ENCODE measurements at places on chromosomes 5 and 9.

DNA sequence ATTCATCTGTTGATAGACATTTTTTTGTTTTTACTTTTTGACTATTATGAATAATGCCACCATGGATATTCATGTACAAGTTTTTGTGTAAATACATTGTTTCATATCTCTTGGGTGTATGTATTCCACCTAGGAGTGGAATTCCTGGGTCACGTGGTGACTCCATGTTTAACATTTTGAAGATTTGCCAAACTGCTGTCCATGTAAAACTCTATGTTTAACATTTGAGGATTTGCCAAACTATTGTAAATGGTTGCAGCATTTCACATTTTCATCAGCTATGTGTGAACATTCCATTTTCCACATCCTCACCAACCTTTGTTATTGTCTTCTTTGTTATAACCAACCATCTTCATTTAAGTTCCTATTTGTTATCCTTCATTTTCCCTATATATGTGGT is 12.2 kb downstream of the TMEFF1 start:
- no peak for DNase-seq

DNA sequence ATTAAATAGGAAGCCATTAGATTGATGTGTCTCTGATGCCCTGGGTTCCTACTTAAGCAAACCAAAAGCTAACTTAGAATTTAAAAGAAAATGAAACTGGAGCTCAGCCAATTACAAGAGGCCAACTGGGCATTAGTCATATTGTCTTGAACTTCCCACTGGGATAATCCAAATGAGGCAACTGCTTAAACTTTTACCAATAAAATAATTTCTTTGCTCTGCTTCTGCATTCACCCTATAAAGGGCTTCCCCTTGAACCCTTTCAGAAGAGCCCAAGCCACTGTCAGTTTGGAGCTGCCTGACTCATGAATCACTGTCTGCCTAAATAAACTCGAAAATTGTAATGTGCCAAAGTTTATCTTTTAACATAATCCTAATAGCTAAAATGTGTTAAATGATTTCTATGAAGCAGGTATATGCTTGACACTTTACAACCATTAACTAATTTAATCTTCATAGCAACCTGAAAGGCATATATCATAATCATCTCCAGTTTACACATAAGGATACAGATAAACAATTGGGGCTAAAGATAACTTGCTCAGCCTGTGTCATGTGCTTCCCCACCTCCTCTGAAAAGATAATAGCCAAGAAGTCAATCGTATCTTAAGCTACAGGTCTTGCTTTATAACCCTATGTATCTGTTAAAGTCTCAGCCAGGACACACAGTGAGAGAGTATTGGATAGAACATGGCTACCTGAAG is 11.5 kb downstream of the GPR150 start:
- no peak for DNase-seq

DNA sequence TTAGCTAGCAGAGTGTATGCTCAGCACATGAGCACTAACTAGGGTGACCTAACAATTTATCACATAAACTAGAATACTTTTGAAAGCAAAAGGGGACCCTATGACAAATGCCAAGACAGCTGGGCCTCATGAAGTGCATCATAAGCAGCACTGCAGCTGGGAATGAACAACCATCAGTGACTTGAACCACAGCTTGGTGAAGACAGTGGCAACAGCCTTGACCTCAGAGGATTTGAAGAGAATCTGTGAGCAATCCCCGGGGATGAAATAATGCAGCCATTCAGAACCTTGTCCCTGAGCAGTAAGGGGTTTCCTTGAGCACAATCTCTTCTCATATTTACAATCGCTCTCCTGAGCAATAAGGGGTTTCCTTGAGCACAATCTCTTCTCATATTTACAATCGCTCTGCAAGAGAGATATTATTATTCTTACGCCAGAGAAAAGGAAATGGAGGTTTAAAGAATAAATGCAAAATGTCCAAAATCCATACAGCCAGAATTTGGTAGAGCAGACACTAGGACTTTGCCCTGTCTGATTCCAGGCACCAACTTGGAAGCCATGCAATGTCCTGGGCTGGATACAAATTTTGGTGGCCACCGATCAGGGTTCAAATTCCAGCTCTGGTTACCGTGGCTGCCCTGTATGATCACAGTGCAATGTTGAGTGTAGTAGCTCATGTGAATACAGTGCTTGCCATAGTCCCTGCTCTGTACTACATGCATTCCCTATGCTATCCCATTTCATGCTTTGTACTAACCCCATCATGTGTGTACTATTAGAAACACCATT is 846 bp upstream of the NSG2 start:
- DNase-seq: no peak

GRCh38 chr5:60267907-60268306 is 374.4 kb upstream of the PDE4D start:
- no peak for DNase-seq

GRCh38 chr9:125440411-125440810 is 178.8 kb downstream of the GAPVD1 start:
- DNase-seq: no peak

- no peak for DNase-seq
Measured at GRCh38 chr9:92769286-92769685, 4.7 kb upstream of the BICD2 start.

GRCh38 chr9:81537964-81538363 is 151.4 kb downstream of the TLE1 start:
- no peak for DNase-seq

DNA sequence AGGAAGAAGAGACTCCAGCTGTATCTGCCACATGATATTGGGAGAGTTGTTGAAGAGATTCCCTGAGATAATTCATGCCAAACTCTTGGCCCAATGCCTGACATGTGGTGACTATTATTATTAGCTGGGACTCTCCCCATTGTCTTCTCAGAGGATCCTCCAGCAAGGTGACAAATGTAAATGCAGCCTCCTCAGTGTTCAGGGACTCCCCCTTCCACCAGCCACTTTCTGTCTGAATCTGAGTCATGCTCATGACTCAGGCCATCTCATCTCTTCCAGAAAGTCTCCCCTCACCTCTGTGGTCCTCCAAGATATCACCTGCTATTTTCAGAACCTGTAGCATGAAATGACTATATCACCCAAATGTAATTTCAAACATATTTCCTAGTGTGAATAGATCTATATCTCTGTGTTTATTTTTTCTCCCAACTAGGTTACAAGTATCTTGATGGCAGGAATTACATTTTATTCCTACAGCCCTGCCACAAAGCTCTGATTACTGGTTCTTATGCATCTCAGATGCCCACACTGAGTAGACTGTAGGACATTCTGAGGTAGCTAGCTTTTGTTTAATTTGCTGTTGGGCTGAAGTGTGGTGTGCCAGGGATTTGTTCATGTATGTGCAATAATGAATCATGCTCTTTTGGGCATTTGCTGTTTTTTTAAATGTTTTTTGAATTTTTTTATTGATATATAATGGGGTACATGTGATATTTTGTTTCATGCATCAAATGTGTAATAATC is 126.6 kb upstream of the IL12B start:
- no peak for DNase-seq

DNA sequence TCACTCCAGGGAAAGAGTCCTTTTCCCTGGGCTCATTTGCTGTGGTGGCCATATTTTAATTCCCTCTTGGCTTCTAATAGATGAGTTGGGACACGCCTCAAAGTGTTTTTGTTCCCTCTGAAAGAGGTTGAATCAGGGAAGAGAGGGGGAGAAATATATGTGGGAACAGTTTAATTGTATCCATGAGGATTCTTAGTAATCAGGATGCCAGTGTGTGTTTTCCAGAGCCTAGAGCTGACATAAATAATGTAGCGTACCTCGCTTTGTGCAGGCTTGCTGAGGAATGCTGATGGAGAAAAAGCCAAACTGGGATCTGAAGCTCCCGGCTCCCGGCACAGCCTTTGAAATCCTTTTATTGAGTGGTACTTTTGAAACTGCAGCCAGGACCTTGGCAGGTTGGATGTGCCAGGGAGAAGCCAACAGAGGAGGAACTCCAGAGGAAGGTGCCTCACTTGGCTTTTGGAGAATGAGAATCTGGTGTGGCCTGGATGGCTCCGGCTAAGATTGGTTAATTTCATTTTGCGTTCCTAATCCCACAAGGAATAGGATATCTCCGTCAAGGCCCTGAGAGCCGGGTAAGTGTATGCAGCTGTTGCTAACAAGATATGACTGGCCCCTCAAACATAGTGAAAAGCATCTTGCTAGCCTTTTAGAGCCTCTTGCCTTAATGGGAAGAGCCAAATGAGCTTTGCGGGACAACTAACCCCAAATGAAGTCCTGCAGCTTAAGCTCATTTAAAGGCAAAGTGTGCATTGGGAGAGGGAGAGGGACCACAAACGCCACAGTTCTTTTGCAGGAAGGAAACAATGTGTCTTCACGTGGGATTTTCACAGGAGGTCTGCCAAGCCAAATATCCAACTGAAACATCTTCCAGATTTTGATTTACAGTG is 471.1 kb upstream of the WWC1 start:
- no peak for DNase-seq

DNA sequence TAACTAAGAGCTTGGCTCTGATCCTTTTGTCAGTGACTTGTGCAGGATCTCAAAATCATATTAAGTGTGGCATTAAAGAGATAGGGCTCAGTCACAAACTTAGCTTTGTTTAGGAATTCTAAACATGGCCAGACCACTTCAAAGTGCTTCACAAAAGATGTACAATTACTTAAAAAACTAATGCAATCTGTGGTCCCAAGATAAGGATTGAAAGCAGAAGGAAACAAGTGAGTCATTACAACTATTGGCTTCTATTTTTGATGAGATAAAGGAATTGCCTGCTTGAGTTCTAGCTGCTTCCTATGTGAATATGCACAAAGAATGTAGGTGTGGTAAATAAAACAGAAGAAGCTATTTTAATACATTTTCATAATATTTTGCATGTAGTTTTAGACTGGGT is 44.9 kb upstream of the SLC12A2 start:
- DNase-seq: no peak

DNA sequence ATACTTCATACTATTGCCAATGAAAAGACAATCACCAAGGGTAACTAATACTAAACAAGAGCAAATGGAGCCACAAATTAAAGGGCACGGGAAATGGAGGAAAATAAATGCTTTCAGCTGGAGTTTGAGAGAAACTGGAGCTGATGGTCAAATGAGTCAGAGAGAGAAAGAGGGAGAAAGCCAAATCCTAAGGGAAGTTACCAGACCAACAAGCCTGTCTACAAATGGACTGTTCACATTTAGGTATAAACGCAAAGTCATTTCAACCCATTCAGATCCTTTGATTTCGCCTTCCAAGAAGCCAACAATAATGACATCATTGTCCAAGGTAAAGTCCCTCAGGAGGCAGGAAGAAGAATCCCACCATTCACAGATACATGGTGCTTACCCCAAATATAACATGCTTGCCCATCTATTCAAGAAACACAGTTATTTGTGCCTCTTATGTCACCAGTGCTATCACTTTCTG is 351.8 kb downstream of the RAB3C start:
- DNase-seq: no peak

DNA sequence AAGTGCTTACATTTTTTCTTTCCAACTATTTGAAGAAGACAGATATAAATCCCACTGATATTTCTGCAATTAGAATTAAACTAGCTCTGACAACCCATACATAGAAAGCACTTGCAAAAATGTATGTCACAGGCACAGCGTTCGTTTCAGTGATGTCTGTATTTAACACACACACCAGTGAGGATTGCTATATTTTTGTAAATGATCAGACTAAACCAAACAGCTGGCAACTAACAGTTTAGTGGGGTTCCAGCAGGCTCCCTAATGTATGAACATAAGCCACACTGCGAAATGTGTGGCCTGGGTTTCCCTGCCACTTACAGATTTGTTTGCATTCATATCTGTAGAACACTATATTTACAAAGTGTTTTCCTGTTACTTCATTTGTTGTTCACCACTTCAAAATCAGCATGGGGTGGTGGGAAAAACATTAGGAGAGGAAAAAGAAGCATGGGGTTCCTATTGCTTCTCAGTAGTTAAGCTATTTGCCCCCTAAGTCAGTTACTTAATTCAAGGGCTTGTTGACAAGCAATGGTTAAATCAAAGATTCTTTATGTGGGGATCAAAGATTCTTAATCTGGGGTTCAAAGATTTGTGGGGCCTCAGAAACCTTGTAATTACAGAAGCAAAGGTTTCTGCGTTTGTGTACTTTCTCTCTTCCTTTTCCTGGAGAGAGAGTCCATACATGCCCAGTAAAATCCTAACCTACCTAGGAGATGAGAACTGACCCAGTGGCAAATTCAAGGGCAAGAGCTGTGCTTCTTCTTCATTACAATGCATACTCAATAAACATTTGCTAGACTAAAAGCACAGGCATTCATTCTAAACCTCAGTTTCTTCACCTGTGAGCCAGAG is 27.1 kb downstream of the ZNF608 start:
- DNase-seq: no peak

DNA sequence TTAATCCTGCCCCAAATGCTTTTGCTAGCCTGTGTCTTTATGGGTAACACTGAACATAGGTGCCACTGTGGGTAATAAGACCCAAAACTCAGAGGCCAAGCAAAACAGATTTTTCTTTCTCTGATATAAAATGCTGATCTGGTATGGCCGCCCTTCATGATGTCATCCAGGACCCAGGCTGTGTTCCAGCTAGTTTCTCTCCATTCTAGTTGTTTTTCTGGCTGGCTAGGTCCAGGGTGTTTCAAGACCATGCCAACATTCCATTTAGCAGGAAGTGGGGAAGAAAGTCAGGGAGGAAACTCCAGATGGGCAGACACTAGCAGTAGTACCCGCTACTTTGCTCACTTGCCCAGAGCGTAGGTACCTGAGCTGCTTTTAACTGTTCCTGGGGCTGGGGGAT is 183.9 kb upstream of the OTULINL start:
- no peak for DNase-seq

GRCh38 chr5:124746916-124747790 is 714 bp upstream of the ZNF608 start:
- no peak for DNase-seq

Data from DND-41 (cell line).